ENCODE measurements at places on chromosomes 5 and 9. TPM values are rescaled to one million over a fixed set of nuclear protein-coding genes. Genes with fewer than 3 reads are reported as not detected.

DNA sequence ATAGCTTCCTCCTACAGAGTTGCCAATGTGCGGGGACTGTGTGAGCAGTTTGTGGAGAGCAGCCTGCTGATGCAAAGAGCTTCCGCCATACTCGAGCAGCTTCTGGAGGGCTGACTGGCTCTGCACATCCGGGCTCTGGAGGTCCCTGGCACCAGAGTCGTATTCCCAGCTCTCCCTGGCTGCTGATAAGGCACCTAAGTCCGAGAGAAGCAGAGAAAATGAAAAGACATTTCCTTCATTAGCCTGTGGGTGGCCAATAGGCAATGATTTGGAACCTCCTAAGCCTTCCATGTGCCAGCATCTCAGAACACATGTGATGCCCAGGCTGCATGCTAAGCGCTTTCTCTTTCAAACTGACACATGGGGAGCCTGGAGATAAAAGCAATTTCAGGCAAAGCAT is 94.3 kb downstream of the TSSK1B start:
- no peak overlapping the region for H3K4me3 ChIP-seq
- no peak overlapping the region for H3K27ac ChIP-seq
- H3K27me3 ChIP-seq: no peaks in the 10 kb centered on the region
- H3K36me3 ChIP-seq: no peaks in the 10 kb centered on the region
- no peak for DNase-seq

DNA sequence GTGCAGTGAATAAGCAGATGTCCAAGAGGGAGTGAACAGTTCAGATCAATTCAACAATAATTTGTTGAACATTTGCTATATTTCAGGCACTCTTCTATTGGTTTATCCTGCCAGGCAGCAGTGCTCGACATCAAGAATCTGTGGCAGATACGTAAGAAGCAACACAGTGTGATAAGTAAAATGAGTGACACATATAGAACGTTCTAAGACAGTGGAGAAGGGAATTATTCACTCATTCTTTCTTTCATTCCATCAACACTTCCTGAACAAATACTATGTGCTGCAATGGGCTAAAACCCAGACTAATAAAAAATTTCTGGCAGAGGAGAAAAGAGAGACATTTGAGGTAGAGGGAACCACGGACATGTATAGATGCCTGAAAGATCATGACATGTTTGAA is 89.9 kb upstream of the GLIS3 start:
- no peak for DNase-seq
- H3K36me3 ChIP-seq: no peaks in the 10 kb centered on the region
- no peaks in the 10 kb centered on the region for H3K4me1 ChIP-seq
- no peak overlapping the region for H3K4me3 ChIP-seq
- no peaks in the 10 kb centered on the region for H3K27me3 ChIP-seq

DNA sequence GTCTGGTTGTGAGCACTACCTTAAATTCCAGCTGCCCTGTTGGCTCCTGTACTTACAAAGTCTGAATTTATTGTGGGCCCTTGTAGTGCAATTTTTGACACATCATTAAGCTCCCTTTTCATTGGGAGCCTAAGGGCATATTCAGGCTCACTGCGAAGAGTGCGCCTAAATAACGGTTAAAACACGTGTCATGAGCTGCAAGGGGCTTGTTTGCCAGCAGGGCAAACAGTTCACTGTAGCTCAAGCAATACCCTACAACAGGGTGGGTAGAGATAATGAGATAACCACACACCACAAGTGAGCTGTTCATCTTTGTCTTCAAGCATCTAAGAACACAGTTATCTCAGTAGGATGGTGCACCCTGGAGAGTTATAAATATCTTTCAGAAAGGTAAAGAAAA is 214.2 kb downstream of the SLF1 start:
- no peak overlapping the region for H3K27ac ChIP-seq
- no peak overlapping the region for H3K4me3 ChIP-seq
- DNase-seq: no peak
- no peaks in the 10 kb centered on the region for H3K27me3 ChIP-seq

- H3K27me3 ChIP-seq: no peaks in the 10 kb centered on the region
- H3K4me1 ChIP-seq: peaks cover 4% of the 10 kb centered on the region
- H3K4me3 ChIP-seq: no peak overlapping the region
- DNase-seq: no peak
- no peaks in the 10 kb centered on the region for H3K36me3 ChIP-seq
Measured at GRCh38 chr9:131318231-131319085, 28.9 kb downstream of the PLPP7 start.

DNA sequence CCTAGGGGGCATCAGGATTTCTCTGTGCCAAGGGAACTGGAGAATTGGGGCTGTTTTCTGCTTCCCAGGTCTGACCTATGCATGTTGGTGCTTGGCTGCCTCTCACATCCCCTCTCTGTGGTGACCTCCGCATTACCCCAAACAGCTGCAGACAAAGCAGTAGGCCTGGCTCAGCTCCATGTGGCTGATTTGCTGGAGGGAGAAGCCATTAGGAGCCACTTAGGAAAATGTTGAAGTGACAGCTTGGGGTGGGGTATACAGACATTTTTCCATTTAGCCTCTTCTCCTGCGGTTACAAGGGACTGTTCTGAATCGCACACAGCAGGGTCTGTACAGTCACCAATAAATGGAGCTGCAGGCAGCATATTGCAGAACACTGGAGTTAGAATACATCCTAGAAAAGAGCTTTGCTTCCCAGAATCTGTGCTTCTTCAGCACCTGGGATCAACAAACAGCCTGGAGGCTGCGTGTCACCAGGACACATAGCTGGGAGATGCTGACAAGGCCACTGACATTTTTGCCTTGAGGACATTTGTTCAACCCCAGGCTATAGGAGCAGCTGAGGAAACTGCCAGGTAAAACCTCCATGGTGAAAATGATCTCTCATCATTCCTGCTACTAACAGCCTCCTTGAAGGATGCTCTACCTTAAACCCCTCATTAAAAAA is 335.3 kb downstream of the DIRAS2 start:
- no peaks in the 10 kb centered on the region for H3K27me3 ChIP-seq
- no peaks in the 10 kb centered on the region for H3K36me3 ChIP-seq
- H3K4me1 ChIP-seq: no peaks in the 10 kb centered on the region
- H3K4me3 ChIP-seq: no peak overlapping the region

DNA sequence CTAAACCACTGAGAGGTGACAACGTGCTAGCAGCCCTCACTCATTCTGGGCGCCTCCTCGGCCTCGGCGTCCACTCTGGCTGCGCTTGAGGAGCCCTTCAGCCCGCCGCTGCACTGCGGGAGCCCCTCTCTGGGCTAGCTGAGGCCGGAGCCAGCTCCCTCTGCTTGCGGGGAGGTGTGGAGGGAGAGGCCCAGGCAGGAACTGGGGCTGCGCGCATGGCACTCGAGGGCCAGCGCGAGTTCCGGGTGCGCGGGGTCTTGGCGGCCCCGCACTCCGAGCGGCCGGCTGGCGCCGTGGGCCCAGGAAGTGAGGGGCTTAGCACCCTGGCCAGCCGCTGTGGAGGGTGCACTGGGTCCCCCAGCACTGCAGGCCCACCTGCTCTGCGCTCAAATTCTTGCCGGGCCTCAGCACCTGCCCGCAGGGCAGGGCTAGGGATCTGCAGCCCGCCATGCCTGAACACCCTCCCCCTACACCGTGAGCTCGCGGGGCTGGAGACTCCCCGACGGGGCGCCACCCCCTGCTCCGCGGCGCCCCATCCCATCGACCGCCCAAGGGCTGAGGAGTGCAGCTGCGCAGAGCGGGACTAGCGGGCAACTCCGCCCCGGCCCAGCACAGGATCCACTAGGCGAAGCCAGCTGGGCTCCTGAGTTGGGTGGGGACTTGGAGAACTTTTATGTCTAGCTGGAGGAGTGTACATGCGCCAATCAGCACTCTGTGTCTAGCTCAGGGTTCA is 11.8 kb upstream of the UBE2D2 start:
- no peaks in the 10 kb centered on the region for H3K36me3 ChIP-seq
- H3K27me3 ChIP-seq: no peaks in the 10 kb centered on the region
- DNase-seq: no peak

- H3K36me3 ChIP-seq: no peaks in the 10 kb centered on the region
- H3K27me3 ChIP-seq: no peaks in the 10 kb centered on the region
- no peak overlapping the region for H3K27ac ChIP-seq
Measured at GRCh38 chr5:170534177-170534576, 30.4 kb downstream of the KCNIP1 start.

DNA sequence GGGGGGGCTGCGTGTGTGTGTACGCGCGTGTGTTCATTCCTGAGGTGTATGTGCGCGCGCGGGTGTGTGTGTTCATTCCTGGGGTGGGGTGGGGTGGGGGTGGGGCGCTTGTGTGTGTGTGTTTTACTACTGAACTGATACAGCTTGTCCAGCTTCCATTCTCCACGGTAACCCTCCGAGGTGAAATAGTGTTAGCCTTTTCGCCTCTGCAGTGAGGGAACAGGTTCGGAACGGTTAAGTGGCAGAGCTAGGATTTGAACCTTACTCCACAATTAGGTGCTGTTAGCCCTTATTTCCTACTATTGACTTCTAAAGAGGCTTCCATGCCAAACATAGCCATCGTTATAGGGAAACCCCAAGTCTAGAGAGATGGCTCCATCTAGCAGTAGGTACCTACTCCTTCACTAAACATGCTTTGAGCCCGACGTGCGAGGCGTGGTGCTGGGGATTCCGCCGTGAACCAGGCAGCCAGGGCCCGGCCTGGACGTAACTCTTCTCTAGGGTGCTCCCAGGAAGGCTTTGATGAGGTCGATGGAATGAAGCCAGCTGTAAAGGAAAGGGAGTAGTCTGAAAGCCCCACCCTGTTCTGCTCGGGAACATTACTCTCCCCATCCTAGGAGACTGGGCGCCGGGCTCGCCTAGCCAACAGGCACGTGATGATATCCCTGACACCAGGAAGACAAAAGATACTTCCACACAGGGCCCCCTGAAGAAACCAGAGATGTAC is 782 bp upstream of the SKP1 start:
- H3K4me3 ChIP-seq: peak overlapping the region; percentile 99
- H3K27me3 ChIP-seq: no peaks in the 10 kb centered on the region
- H3K4me1 ChIP-seq: peaks cover 26% of the 10 kb centered on the region
- H3K36me3 ChIP-seq: peaks cover 4% of the 10 kb centered on the region

DNA sequence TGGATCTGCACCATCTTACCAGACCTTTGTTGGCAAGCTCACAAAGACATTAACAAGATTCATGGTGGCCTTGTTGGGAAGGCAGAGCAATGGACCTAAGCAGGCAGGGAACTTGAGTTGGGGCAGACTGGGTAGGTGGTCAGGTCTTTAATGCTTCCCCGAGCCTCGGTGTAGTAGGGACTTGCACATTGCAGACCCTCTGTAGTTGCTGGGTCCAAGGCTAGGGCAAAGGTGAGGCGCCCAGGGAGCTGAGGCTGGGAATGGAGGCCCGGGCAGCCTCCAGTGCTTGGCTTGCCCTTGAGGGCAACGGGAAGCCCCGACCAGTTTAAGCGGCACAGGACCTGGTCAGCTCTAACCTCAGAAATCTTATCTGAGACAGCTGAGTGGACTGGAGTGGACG is 24.1 kb downstream of the NKX2-5 start:
- H3K4me3 ChIP-seq: no peak overlapping the region
- no peak for DNase-seq
- peaks cover 29% of the 10 kb centered on the region for H3K27me3 ChIP-seq
- H3K4me1 ChIP-seq: no peaks in the 10 kb centered on the region

DNA sequence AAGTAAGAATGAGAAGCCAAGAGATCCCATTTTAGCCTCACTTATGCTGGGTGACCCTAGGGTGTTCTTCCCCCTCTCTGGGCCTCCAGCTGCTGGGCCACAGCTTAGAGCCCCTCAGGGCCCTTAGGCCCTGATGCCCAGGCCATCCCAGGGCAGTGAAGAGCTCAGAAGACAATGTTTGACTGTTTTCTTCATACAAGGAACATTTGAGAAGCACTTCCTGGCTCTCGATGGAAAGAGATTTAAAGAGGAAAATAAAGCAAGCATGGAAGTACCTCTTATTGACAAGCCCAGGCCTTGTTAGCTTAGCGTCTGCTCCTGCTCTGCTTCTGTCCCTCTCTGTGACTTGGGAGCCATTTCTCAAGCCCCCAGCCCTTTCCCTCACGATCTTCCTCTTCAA is 165.9 kb upstream of the SMIM23 start:
- peak overlapping the region; percentile 51 for H3K27ac ChIP-seq
- no peak for DNase-seq

DNA sequence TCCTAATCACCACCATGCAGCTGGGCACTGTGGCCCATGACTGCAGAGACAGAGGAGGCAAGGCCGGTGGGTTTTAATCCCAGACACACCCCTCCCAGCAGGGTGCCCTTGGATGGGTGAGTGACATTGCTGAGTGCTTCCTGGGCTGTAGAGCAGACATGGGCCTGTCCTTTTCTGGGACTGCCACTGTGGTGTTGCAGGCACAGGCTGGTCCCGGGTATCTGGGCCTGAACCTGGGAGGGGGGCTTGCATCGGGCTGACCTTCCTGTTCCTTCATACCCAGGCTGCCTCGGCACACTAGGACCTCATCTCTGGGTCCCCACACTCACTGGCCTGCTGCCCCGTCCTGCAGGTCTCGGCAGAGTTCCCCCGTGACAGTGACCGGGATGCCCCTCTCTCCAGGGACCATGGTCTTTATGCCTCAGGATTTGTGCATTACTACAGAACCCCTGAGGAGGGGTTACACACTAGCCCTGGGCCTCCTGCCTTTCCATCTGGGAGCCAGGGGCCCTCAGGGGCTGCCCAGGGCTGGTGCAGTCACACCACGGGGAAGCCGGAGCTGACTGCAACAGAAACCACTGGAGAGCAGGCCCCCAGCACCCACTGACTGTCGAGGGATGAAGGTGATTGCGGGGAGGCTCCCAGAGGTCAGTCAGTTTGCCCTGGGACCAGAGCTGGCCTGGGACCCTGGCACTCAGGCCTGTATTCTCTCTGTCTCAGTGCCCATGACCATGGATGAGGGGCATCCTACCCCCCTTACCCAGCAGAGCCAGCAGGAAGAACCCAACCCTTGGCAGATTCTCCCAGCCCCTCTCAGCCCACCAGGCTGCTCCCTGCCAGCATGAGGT is 8.9 kb upstream of the SLC25A48 start:
- no peak overlapping the region for H3K4me3 ChIP-seq
- DNase-seq: no peak
- H3K36me3 ChIP-seq: no peaks in the 10 kb centered on the region

- DNase-seq: no peak
- no peak overlapping the region for H3K27ac ChIP-seq
- H3K36me3 ChIP-seq: no peaks in the 10 kb centered on the region
Measured at GRCh38 chr5:79547429-79547822, 33.5 kb upstream of the HOMER1 start.

GRCh38 chr5:91025449-91025848 is 357.7 kb downstream of the ARRDC3 start:
- DNase-seq: no peak
- no peak overlapping the region for H3K4me3 ChIP-seq
- no peaks in the 10 kb centered on the region for H3K27me3 ChIP-seq
- peaks cover 29% of the 10 kb centered on the region for H3K4me1 ChIP-seq
- H3K27ac ChIP-seq: no peak overlapping the region

Gene C5orf52
- total RNA-seq: not detected

Gene C7
- total RNA-seq: not detected

Gene FGD3
- total RNA-seq: 4.1 TPM

Gene NTRK2
- total RNA-seq: 20.1 TPM

Gene ECM2
- total RNA-seq: not detected

Gene MZB1
- 0.25 TPM for total RNA-seq

Gene NOXA1
- total RNA-seq: 0.89 TPM
